ENCODE measurements at places on chromosomes 7 and 10.
A peak's percentile ranks its signal among the peaks of the same experiment; 100 is the strongest.

DNA sequence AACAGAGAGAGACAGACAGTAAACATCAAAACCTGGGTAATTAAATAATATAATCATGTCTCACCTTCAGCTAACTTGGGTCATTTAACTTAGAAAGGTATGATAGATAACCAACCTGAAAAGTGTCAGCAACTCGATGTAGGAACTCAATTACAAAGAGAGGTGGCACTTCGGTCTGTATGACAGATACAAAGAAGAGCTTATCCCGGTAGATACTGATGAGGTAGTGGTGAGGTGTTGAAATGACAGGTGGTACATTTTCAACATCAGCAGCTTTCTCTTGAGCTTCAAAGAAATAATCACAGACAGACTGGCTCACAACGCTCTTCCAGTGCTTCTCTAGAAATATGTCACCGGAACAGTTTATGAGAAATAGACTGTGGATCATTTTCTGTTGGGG, 12.6 kb downstream of the AP3M1 start:
- DNase-seq = no peak

DNA sequence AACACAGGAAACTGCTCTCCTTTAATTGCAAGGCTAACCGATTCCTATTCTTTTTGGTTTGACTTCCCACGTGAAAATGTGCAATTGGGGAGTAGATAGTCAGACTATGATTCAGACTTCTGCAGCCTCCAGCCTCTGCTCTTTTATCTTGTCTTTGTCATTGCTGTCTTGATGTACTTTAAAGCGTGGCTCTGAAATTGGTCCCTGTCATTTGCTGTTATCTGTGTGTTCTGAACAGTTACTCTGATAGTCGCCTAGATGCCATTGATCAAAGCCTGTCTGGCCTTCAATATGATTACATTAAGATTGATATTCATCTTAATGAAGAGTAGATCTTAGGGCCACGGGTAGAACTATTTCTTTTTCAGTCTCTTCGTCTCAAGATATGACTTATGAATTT, 799.2 kb downstream of the REEP3 start:
- DNase-seq = no peak

DNA sequence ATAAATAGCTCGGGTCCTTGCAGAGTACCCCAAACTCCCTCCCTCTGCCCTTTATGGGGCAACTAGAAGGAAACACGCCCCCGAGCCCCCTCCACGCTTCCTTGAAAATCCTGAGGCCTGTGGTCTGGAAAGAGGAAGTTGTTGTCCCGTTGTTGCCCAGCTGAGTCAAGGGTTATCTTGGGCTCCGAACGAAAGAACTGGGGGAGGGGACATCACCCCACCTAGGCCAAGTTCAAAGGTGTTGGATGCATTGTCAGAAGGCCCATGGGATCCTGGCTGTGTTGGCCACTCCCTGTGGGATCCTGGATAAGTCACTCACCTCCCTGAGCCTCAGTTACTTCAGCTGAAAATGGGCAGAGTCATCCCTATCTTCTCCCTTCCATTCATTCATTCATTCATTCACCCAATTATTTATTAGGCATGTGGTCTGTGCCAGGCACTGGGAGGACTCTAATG, at the start of gene CCL24:
Gene CCL24, minus strand, starts transcription at position 26 of the 456 bp plus-strand sequence. CDS start 91 bp downstream, outside the sequence.
- DNase-seq = peak; percentile 16

DNA sequence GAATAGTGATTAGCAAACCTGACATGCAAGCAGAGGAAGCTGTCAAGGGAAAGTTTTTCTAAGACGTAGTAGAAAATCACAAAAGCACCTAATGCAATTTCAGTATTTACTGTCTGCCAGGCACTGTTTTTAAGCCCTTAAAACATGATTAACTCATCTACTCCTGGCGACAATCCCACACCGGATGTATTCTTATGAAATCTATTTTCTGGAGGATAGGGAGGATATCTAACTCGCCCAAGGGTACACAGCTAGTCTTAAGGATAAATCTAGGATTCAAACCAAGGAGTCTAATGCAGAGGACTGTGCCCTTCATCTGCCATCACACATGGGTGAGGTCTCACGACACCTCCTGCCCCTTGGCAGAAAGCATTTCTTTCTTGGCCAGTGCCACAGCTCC, 47.8 kb upstream of the FIGNL1 start:
- DNase-seq = no peak

DNA sequence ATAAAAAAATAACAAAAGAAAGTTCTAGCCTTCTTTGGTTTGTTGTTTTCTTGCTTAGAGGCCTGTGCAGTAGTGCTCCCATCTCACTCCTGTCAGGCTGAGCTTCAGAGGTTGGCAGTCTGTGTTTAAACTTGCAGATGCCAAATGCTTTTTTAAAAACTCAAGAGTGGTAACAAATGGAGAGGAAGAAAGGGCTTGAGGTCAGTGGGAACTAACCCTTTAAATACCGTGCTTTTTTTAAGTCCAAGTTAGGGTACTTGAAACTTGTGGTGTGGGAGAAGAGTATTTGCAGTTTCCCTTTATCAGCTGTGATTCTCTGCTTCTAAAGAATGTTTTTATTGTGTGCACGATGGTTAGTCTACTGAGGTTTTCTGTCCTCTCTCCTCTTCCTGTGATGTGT, 29.4 kb downstream of the ZRANB1 start:
- no peak for DNase-seq

DNA sequence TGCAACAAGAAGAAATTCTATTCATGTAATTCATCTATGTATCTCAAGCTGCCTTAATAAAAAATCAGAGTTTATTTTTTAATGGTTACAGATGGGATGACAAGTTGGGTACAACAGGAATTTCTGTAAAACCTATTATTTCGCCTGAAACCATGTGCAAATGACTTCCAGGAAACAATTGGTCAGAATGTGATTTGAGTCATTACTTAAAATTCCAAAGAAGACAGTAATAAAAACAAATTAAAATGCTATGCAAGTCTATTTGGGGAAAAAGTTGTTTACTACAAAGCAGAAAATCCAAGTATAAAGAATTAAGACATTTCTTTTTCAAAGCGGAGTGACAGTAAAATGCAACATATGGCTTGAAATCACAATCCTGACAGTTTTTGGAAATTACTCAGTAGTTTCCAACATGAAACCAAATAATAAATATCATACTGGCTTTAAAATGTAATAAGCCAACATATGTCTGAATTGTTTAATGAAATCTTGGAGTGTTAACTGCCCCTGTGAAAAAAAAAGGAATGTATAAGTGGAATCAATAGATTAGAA, 41.5 kb upstream of the SEMA3C start:
- DNase-seq = no peak

GRCh38 chr7:126185959-126186580, 1066.7 kb downstream of the GRM8 start:
- no peak for DNase-seq

- no peak for DNase-seq
Measured at GRCh38 chr7:1678571-1679325, 8.7 kb downstream of the ELFN1 start.

- DNase-seq = peak; percentile 59
Measured at GRCh38 chr7:106110238-106110560, 1.9 kb downstream of the SYPL1 start.

DNA sequence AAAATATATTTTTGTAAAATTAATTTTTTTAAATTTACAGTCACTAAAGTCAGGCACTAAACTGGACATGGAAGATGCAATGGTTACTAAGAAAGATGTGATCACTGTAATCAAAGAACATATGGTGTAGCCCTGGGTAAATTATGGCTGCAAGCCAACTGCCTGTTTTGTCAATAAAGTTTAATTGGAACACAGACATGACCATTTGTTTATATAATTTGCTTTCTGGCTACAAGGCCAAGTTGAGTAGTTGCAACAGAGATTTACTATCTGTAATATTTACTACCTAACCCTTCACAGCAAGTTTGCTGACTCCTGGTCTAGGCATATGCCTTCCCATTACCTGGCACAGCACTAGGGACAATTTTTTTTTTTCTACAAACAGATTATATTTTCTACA, 448.9 kb downstream of the ADRA2A start:
- DNase-seq = no peak

DNA sequence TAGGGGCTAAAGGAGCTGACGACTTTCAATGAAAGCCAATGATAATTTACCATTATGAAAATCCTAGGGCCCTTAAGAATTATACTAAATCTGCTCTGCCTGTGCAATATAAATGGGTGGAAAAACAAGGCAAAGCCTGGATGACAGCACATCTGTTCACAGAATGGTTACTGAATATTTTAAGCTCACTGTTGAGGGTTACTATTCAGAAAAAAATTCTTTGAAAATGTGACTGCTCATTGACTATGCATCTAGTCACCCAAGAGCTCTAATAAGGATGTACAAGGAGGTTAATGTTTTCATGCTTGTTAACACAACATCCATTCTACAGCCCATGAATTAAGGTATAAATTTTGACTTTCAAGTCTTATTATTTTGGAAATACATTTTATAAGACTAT, 8.9 kb downstream of the DKK1 start:
- DNase-seq = no peak

- no peak for DNase-seq
Measured at GRCh38 chr7:89813081-89813480, 341.2 kb upstream of the STEAP1 start.

DNA sequence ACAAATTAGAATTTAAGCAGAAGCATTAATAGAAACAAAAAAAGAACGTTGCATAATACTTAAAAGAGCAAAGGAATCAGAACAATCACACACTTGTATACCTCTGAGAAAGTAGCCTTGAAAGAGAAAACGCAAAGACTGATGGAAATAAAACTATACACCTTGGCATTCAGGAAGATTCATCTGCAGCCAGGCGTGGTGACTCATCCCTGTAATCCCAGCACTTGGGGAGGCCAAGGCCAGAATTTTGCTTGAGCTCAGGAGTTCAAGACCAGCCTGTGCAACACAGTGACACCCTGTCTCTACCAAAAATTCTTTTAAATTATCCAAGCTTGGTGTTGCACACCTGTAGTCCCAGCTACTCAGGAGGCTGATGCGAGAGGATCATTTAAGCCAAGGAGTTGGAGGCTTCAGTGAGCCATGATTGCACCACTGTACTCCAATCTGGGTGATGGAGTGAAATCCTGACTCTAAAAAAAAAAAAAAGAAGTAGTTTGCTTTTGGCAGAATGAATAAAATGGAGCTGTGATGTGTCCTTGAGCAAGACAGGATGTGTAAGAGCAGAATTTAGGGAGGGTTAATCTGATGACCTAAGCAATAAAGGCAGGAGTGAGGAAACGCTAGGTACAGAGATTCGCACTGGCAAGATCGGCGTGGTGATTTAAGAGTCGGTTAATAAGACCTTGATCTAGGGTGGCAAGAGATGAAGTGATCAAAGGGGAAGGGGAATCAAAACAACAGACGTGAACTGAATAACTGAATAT, 75.8 kb upstream of the NRP1 start:
- DNase-seq = no peak

All from hematopoietic multipotent progenitor cell treated with erythropoietin and hydrocortisone succinate and interleukin-3 and kit ligand, for 6 days (in vitro differentiated cells).